ENCODE measurements at places on chromosomes 4 and X. TPM values are rescaled to one million over a fixed set of nuclear protein-coding genes. Genes with fewer than 3 reads are reported as not detected.

The ANXA3 gene
- 33.1 TPM for total RNA-seq

The GAGE13 gene
- total RNA-seq: not detected

The VGLL1 gene
- not detected for total RNA-seq

The IGSF1 gene
- total RNA-seq: 0.29 TPM

The SHROOM3 gene
- total RNA-seq: 7.9 TPM

The TLR1 gene
- total RNA-seq: 0.44 TPM

The VEGFC gene
- 59.7 TPM for total RNA-seq

The UGT8 gene
- total RNA-seq: 0.14 TPM

The EMCN gene
- not detected for total RNA-seq

The UGT2B11 gene
- not detected for total RNA-seq

The AFP gene
- 0.57 TPM for total RNA-seq

The FGFRL1 gene
- total RNA-seq: 30.4 TPM

The BMX gene
- not detected for total RNA-seq

The HHIP gene
- 10.7 TPM for total RNA-seq

Data from placental pericyte (primary cell).